ENCODE measurements at places on chromosomes 5 and 9.
A peak's percentile ranks its signal among the peaks of the same experiment; 100 is the strongest.

DNA sequence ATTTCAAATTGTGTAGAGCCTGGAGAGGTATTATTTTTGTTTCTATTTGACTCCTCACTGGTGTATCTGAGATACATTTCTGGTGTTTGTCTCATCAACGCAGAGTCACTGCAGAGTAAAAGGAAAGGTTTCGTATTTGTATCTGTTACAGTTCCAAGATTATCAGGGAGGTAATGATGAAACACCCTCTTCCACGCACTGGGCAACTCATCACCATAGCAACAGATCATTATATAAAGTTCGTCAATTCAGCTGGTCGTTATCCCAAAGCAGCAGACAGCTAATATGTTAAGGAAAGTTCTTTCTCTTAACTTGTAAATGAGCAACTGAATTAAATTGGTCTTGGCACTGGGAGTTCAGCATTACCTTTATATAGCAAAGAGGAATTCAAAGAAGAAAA lies 513.5 kb downstream of the MTRR start:
- no peak for DNase-seq

- no peak for DNase-seq
Measured at GRCh38 chr9:38253200-38253599, 139.3 kb upstream of the ALDH1B1 start.

GRCh38 chr9:9914174-9914573 lies 698.6 kb downstream of the PTPRD start:
- no peak for DNase-seq

DNA sequence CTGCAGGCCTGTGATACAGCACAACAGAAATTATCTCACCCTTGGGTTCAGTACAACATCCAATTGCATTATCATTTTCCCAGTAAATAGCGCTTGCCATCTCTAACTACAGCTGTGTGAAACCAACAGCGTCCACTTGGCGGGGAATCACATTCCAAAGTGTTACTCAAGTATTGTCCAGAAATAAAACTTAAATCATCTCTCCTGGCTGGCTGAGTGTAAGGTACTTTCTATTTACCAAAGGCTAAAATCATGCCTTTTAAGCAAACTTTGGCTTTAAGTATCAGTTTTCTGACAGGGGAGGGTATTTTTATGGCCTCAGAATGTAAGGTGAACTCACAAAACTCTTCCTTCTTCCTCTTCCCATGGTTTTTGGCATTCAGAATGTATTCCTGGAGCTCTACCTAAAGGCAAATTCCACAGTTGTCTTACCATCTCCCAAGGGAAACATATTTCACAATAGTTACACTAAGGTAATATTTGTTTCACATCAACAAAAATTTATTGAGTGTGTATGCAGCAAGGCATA lies 205.6 kb upstream of the MPDZ start:
- no peak for DNase-seq

- peak; percentile 29 for DNase-seq
Measured at GRCh38 chr5:146878476-146879172, at the start of gene PPP2R2B. TSS of gene PPP2R2B (minus strand) at chr5:146878757.

GRCh38 chr9:89796606-89797005 lies 191.8 kb downstream of the GADD45G start:
- no peak for DNase-seq

DNA sequence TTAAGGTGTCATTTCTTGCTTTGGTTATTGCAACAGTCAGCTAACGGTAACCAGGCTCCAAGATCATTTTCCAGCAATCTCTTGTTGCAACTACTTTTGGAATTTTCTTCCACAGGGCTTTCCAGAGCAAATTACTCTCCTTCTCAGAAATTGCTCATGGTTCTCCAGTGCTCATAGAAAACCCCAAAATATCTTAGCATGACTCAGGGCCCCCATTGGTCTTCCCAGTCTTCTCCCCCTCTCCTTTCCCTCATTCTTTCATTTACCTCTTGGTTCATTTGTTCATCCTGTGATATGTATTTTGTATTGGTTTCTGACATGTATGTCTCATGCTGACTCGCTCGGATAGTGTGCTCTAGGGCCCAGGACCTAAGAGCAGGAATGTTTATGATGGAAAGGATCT lies 35.6 kb downstream of the WWC1 start:
- DNase-seq: no peak

DNA sequence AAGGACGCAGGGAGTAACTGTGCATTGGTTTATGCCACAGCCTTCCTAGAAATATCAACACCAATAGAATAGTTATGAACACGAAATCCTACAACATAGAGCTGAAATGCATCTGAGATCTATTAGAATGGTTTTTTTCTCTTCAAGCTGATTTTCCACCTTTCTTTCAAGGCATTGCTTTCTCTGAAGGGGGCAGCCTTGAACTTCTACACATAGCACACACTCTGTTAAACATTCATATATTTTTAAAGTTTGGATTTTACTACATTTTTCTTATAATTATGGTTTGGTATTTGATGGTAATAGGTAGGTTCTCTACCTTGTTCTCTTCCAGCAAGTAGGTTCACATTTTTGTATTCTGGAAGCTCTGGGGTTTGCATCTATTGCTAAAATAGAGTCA lies 661.8 kb downstream of the SEMA5A start:
- DNase-seq: no peak

- no peak for DNase-seq
Measured at GRCh38 chr9:71748280-71748743, 20.0 kb downstream of the CEMIP2 start.

- DNase-seq: no peak
Measured at GRCh38 chr5:75616371-75616881, 5.2 kb downstream of the ANKDD1B start.

- DNase-seq: no peak
Measured at GRCh38 chr9:35273591-35273990, 111.8 kb downstream of the UNC13B start.

- DNase-seq: no peak
Measured at GRCh38 chr5:171906066-171906570, 100.3 kb downstream of the FBXW11 start.

DNA sequence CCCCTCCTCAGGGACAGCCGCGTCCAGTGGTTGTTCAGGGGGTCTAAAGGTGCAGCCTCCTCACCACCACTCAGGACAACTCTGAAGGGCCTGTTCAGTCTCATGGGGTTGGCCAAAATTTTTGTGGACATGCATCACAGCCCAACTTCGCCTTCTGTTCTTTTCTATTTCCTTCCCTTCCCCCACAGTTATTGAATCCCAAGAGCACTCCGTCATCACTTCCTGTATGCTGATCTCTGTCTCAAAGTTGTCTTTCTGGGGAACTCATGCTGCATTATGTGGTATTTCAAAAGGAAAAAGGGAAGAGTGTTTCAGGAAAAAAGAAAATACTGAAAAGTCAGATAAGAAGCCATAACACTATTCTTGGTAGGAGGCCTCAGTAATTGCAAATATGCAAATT lies 355.4 kb downstream of the CAAP1 start:
- DNase-seq: no peak

GRCh38 chr9:70480405-70480980 lies 66.0 kb upstream of the KLF9 start:
- DNase-seq: no peak

DNA sequence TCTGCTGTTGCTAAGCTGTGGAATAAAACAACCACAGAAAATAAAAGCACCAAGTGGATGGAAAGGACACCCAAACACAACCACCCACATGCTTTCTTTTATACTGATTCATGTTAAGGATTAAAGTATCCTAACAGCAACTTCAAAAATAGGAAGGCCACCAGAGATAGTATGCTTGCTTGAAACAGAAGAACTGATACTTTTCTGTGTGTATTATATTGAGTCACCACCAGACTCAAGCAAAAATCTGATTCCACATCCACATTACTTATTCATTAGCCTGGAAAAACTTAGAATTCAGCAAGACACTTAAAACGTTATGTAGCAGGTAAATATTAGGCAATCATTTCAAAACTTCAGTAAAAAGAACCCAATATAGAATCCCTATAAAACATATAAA lies 52.3 kb downstream of the ZDHHC21 start:
- no peak for DNase-seq

- DNase-seq: no peak
Measured at GRCh38 chr9:98916660-98917059, 27.0 kb upstream of the COL15A1 start.

GRCh38 chr9:16721972-16722371 lies 148.5 kb downstream of the BNC2 start:
- no peak for DNase-seq
